ENCODE measurements at places on chromosomes 7 and 10. TPM values are rescaled to one million over a fixed set of nuclear protein-coding genes. Genes with fewer than 3 reads are reported as not detected.

FKBP6 gene
- not detected for total RNA-seq

CRHR2 gene
- not detected for total RNA-seq

AKR1C1 gene
- 0.32 TPM for total RNA-seq

ZNF282 gene
- 42.0 TPM for total RNA-seq

INA gene
- 0.70 TPM for total RNA-seq

STEAP4 gene
- total RNA-seq, result not detected

PGAM2 gene
- total RNA-seq, result not detected

MORN4 gene
- 2.1 TPM for total RNA-seq

NPY4R2 gene
- total RNA-seq, result not detected

NPFFR1 gene
- total RNA-seq, result not detected

HECW1 gene
- total RNA-seq, result not detected

PRTFDC1 gene
- total RNA-seq, result 2.9 TPM

C10orf67 gene
- not detected for total RNA-seq

GNAT3 gene
- total RNA-seq, result not detected
